ENCODE measurements at places on chromosomes 6 and 20.

- DNase-seq = no peak
These were observed 608.6 kb downstream of the UTRN start for GRCh38 chr6:144893680-144894151.

DNA sequence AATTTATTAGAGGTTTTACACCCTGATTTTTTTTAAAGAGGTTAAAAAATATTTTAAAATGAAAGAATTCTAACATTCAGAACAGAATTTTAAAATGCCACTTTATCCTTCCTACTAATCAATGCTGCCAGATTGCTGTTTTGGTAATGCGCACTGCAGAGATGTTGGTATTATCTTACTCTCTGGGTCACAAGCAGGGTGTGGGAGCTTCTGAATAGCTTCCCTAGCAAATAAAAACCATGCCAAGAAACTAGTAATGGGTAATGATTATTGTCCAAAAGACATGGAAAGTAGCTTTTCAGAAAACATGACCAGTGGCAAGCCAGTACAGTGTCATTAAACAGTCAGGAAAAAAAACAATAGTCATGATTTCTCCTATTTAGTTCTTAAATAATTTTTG, 205.4 kb downstream of the TPBG start:
- no peak for DNase-seq

- no peak for DNase-seq
These were observed 256.8 kb downstream of the PHACTR1 start for GRCh38 chr6:12973386-12973785.

GRCh38 chr20:57432862-57433491, 41.8 kb downstream of the RBM38 start:
- peak; percentile 83 for DNase-seq

DNA sequence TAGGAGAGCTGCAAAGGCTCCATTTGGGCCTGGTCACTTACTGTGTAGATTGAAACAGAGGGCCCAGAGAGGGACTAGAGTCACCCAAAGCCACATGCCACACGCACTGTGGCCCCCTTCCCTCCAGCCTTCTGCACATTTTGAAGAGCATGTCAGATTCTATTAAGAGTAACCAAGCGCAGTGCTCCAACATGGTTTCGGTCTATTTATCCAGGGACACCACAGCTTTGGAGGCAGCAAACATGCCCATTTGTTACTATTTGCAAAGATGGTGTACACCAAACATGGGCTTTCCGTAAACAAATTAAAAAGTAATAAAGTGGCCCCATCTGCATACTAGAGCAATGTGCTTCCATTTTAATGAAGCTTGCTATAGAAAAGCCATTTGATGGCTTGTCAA, 43.7 kb upstream of the CCDC167 start:
- DNase-seq = no peak

GRCh38 chr6:68740828-68741500, 105.9 kb downstream of the ADGRB3 start:
- DNase-seq = no peak

- peak; percentile 81 for DNase-seq
These were observed 764 bp downstream of the BAG6 start for GRCh38 chr6:31651602-31652191.

- no peak for DNase-seq
These were observed 12.1 kb downstream of the LGSN start for GRCh38 chr6:63307581-63308246.

DNA sequence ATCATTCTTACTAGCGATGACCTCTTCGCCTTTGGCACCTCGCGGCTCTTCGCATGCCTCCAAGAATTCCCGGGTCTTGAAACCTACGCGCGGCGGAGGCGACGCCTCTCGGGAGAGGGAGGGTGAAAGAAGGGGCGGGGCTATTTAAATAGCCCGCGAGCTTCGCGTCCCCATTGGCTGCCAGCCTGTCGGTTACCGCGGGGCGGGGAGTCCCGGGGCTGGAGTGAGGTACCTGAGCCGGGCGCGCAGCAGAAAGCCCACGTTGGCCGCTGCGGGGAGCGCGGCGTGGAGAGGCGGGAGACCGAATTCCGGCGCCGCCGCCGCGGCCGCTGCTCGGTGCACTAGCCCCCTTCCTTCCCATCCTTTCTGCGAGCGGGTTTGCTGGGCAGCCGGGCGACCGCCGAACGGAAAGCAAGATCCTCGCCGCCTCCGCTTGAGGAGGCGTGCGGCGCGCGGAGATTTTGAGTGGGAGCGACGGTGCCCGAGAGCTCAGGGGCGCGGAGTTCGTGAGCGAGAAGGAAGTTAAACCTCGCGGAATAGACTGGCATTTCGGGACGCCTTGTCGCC, at the start of gene BMP6:
Gene BMP6 (plus strand): TSS at position 251 of the 567 bp plus-strand sequence. CDS start 857 bp downstream, outside the sequence.
- peak; percentile 91 for DNase-seq

GRCh38 chr6:2875359-2876191, 27.5 kb downstream of the SERPINB9 start:
- DNase-seq = peak; percentile 35

GRCh38 chr20:5279661-5280060, 37.1 kb downstream of the PROKR2 start:
- no peak for DNase-seq

- no peak for DNase-seq
These were observed 347.7 kb downstream of the BCKDHB start for GRCh38 chr6:80454197-80454596.

GRCh38 chr20:14344746-14345145, 7.3 kb upstream of the FLRT3 start:
- DNase-seq = no peak

DNA sequence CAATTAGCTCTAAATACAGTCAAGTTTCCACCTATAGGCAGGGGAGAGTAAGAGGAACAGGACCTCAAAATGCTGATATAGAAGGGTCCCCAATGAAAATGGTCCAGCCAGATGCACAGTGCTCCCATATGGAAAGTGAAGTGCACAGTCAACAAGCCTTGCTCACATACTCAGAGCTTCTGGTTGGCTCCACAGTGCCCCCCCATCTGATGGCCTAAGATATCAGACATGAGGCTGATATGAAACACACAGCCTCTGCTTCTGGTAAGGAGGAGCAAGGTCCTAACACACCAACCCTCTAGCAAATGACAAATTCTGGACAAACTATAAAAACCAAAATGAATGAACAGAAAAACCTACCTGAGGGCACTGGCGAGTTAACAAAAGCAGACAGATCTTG, 111.4 kb upstream of the EMILIN3 start:
- DNase-seq = no peak

DNA sequence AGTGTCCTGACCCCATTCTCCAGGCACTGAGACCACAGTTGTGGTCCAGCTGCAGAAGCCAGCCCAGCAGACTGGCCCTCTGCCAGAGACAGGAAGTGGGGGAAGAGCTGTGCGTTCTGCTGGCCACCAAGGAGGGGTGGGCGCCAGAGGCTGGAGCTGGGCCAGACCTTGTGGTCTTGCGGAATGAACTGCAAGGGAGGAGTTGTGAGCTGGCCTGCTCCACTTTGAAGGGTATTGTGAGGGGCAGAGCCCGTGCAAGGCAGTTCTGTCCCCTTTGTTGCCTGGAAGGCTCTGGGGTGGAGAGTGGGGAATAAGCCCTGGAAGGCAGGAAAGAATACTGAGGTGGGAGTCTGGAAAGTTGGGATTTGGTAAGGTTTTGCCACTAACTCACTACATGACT, 3.6 kb upstream of the MDFI start:
- no peak for DNase-seq

DNA sequence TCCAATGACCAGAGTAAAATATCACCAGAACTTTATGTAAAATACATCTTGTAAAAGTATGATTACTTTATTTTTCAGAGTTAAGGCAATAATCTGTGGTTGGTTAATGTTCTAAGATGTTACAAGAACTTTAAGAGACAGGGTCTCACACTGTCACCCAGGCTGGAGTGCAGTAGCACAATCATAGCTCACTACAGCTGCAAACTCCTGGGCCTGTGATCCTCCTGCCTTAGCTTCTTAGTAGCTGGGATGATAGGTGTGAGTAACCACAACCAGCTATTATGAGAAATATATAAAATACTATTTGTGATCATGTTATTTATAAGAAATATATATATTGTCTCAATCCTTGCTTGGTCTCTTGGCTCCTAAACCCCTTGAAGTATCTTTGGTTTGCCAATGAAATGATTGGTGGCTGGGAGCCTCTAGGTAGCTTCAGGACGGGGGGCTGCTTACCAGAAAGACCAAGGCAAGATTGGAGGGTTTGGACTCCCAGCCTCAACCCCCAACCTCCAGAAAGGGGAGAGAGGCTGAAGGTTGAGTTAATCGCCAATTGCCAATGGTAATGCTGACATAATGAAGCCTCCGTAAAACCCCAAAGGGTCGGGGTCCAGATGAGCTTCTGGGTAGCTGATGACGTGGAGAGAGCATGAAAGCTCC, 15.4 kb downstream of the SOD2 start:
- no peak for DNase-seq

DNA sequence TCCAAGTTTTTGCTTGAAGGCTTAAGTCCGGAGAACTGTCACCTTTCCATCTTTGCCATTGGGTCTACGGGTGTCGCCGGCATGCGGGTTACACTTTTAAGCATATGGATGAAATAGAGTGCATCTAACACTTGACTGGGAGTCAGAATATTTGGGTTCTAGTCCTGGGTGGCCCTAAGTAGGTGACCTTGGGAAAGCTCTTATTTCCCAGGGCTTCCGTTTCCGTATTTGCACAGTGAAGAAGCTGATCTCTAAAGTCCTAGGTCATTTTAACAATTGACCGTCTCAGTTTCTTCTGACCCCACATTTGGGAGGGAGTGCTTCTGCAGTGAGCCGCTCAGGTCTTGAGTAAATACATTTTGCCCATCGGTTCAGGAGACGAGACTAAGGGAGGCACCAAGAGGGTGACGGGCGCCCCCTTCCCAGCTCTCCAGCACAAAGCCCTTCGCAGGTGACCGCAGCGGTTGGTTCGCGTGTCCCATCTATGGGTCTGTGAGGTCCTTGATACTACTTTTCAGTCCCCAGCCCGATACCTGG, 651 bp upstream of the BLTP3A start:
- peak; percentile 81 for DNase-seq

GRCh38 chr6:98848539-98849242, 14.3 kb downstream of the POU3F2 start:
- DNase-seq = no peak
